ENCODE measurements at places on chromosomes 3 and 15.
A peak's percentile ranks its signal among the peaks of the same experiment; 100 is the strongest.

DNA sequence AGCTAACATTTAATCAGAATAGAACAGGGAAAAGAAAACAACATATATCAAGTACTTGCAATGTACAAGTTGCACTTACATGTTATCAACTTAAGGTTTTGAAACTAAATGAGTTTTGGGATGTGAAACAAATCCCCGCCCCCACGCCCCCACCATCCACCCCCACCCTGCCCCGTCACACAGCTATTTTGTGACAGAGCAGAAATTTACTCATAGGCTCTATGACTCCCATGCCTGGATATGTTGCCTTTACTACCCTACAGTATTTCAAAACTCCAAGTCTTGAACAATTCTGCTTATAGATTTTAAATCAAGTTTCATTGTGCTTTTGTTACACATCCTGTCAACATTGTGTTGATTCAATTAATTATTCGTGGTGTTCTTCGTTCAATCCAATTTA lies 18.1 kb upstream of the IL1RAP start:
- DNase-seq, result no peak

- peak; percentile 30 for DNase-seq
These were observed 19.4 kb upstream of the UBE2E2 start for GRCh38 chr3:23183731-23184130.

DNA sequence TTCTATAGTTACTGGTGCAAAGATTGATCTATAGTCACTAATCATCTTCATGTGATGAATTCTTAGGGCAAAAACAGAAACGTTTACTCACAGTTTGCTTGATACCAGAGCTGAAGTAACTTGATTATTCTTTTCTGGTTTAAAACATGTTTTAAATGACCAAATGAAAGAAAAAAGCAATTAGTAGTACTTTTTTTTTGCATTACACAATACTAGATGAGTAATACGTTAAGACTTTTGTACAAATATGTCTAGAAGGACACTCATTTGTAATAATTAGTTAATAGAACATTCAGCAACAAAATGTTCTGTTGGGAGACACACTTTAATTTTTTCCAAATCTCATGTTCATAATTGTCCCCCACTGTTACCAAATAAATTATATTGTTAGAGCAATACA lies 523.2 kb downstream of the SOX2 start:
- no peak for DNase-seq

- no peak for DNase-seq
These were observed 13.7 kb downstream of the MAP1A start for GRCh38 chr15:43531018-43531670.

DNA sequence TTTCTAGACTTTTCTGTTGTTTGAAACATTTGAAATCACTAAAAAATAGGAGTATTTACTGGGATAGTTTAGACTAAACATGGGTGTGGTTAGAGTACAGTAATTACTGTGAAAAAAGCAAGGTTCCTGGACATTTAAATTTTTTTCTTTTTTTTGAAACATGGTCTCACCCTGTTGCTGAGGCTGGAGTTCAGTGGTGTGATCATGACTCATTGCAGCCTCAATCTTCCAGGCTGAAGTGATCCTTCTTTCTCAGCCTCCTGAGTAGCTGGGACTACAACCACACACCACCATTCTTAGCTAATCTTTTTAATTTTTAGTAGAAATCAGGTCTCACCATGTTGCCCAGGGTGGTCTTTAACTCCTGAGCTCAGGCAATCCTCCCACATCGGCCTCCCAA lies 20.4 kb upstream of the CELF6 start:
- no peak for DNase-seq

DNA sequence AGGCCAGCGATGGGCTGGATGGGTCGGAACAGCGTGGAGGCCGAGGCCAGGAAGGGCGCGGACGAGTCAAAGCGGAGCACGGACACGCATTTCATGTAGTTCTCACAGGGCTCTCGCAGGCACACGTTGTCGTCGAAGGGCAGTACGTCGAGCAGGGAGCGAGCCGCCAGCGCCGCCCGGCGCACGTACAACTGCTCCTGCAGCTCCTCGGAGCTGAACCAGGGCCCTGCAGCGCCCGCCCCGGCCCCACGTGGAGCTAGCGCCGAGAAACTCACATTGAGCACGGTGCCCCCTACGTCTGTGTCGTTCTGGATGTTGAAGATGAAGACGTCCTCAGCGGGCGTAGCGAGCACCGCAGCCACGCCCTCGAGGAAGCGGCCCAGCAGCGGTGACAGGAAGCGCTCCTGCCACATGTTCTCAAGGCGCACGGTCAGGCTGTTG lies 5.8 kb downstream of the CELSR3 start:
- DNase-seq, result peak; percentile 45

DNA sequence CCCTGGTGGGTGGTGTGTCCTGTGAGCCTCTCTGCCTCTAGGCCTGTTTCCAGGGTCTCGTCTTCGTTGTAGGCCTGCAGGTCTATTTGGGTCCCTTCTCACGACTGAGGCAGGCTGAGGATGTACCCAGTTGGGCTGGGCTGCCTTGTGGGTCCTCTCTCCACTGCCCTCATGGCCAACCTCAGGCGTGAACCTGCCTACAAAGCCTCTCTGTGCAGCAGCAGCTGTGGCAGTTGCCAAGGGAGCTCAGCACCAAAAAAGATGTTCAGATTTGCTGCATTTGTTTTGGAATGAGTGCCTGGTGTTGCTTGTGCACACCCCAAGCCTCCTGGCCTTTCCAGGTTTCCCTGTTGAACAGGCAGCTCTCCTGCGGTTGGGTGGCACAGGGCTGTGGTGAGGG lies 13.4 kb downstream of the KLF13 start:
- DNase-seq, result no peak

- no peak for DNase-seq
These were observed 64.9 kb downstream of the DPH6 start for GRCh38 chr15:35481064-35481463.

GRCh38 chr15:29418178-29418577 lies 148.6 kb upstream of the NSMCE3 start:
- DNase-seq, result no peak

DNA sequence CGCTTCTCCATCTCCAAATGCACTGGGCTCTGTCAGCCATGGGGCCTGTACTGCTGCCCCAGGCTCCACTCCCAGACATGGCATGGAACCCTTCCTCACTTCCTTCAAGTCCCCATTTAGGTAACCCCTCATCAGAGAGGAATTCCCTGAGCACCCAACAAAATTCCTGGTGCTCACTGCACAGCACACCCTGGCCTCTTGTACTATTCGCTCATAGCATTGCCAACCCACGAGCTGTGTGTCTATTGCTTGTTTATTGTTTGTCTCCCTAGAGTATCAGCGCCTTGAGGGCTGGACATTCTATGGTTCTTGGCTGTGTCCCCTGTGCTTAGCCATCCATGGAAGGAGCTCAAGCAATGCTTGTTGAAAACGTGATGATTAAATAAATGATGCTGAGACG lies 46.1 kb upstream of the SLCO2A1 start:
- DNase-seq, result no peak

GRCh38 chr3:169998668-169999131 lies 32.1 kb downstream of the SEC62 start:
- peak; percentile 23 for DNase-seq

- DNase-seq, result no peak
These were observed 2.4 kb upstream of the XRN1 start for GRCh38 chr3:142450189-142450588.

DNA sequence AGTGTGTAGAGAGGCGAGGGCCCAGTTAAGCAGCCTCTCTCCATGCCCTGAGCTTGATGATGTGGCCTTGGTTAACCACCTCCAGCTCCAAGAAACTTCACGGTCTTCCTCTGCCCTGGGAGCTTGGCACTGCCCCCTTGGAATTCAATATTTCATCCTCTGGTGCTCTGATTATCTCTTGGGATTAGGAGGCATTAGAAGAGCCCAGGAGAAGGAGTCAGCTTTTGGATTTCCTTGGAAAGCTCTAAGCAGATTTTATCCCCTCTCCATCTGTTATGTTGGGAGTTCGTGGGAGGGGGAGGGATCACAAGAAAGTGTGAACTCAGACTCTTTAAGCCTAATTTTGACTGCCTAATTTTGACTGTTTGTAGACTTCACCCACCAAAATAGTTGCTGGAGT lies 132.7 kb upstream of the AGBL1 start:
- no peak for DNase-seq

DNA sequence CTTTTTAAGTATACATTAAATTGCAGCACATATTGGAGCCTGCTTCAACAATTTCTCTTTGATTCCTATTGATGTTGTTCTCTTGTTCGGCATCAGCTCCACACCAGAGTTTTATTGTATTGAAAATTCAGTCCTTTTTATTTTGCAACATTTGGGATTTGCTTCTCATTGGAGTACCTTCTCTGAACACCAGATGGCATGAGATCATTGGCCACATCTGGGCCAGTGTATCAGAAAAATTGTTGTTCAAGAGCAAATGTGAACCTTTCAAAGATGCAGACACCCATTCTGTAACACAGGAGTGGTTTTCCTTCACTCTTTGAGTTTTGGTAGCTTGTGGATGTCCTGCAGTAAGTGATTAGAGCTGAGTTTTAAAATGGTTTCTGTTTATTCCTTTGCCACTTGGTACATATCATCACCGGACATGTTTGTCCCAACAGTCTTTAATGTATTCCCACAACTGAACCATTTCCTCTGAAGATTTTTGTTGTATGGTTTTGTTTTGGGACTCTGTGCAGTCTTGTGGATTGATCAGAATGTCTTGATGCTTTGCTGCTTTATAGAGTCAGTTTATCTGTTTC lies 96.1 kb downstream of the MCTP2 start:
- DNase-seq, result peak; percentile 75

- DNase-seq, result no peak
These were observed 86.4 kb downstream of the TIGIT start for GRCh38 chr3:114380233-114380651.

DNA sequence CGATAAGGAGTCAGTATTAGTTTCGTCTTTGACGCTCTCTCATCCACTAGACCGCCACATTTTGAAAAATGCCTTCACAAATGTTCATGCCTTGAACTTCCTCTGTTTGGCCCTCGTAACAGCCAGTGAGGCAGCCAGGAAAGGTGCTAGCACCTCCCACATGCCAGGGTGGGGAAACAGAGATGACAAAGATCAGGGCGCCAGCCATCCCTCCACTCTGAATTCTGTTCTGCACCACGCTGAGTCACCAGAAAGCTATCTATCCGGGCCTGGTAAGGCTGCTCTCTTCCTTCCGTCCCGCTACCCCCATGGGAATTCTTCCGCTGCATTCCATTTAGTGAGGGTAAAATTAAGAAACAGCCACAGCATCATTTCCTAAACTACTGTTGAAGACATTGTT lies 31.3 kb upstream of the BCL2L10 start:
- DNase-seq, result no peak

- DNase-seq, result no peak
These were observed 315.4 kb downstream of the OCA2 start for GRCh38 chr15:27783678-27784077.

DNA sequence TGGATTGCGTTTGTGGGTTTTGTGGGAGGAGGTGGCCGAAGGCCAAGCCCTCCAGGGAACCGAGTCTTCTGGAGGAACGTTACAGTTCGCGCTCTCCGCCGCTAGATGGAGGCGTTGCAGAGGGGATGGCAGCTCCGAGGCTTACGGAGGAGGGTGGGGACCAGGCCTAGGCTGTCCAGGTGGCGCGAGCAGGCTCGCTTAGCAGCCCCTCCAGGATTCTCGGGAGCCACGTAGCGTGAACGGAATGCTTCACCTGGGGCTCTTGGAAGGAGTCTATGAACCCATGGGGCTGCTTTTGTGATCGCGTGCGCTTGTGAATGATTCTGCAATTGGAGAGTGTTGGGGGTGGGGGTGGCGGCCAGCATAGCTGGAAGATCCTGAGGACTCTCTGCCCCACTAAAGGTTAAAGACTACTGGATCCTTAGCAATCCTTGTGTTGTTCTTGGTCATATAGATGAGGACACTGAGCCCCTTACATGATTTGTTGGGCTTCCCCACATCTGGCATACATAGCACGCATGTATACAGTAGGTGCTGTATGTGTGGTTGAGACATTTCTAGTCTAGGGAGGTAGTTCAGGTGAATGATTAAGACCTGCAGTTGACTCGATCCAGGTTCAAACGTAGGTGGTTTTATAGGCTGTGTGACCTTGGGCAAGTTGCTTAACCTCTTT lies 25.7 kb downstream of the FAM3D start:
- peak; percentile 83 for DNase-seq

DNA sequence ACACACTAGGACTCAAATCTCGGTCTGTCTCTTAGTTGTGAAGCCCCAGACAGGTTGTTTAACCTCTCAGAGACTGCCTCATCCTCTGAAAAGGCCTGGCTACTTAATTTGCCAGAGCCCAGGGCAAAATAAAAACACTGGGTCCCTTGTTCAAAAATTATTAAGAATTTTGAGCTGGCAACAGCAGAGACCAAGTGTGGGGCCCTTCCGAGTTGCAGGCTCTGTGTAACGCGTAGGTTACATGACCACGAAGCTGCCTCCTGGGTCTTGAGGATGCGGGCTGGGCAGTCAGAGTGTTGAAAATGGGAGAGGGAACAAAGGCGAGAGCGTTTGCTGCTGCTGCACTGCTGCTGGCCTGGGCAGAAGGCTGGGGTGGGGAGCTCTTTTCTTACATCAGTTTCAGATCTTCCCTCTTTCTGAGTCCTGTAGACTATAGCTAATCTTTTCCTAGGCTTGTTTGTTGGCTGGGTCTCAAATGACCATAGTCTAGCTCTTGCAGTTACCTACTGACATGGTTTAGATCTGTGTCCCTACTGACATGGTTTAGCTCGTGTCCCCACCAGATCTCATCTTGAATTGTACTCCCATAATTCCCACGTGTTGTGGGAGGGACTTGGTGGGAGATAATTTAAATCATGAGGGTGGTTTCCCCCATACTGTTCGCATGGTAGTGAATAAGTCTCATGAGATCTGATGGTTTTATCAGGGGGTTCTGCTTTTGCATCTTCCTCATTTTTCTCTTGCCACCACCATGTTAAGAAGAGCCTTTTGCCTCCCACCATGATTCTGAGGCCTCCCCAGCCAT lies 49.9 kb downstream of the CLEC3B start:
- peak; percentile 42 for DNase-seq

GRCh38 chr15:66733976-66734375 lies 31.9 kb downstream of the SMAD6 start:
- DNase-seq, result no peak

DNA sequence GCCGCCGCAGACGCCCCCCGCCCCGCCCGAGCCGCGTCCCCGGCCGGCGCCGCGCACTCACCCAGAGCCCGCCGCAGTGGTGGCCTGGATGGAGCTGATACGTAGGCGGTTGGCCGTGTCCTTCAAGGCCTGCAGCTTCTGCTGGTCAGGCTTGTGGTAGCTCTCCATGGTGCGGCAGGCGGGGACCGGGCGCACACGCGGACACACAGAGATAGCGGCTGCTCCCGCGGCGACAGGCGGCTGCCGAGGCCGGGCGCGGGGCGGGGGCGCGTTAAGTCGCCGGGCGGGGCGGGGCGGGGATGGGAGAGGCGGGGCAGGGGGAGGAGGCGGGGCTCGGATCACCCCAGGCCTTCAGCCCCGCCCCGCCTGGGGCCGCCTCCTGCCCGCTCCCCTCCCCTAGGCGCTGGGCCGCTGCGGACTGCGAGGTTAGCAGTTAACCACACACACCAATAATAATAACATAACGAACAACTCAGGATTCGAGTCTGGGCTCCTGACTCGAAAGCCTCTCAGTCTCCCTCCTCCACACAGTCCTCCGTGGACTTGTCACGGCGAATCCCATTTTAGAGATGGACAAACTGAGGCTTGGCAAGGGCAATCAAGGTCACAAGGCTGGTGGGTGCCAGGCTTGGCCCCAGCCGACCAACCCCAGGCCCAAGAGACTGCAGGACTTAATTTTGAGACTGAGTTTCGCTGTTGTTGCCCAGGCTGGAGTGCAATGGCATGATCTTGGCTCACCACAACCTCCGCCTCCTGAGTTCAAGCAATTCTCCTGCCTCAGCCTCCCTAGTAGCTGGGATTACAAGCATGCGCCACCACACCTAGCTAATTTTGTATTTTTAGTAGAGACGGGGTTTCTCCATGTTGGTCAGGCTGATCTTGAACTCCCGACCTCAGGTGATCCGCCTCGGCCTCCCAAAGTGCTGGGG lies at the start of gene TKT:
TSS of gene TKT (minus strand) at position 248 of the 929 bp plus-strand sequence. CDS start at position 168, 80 bp downstream.
- peak; percentile 96 for DNase-seq
